ENCODE measurements at places on chromosomes 4 and X. TPM values are rescaled to one million over a fixed set of nuclear protein-coding genes. Genes with fewer than 3 reads are reported as not detected.
A peak's percentile ranks its signal among the peaks of the same experiment; 100 is the strongest.

Gene PPEF2
- not detected for total RNA-seq

Gene COX7B
- total RNA-seq = 174 TPM

DNA sequence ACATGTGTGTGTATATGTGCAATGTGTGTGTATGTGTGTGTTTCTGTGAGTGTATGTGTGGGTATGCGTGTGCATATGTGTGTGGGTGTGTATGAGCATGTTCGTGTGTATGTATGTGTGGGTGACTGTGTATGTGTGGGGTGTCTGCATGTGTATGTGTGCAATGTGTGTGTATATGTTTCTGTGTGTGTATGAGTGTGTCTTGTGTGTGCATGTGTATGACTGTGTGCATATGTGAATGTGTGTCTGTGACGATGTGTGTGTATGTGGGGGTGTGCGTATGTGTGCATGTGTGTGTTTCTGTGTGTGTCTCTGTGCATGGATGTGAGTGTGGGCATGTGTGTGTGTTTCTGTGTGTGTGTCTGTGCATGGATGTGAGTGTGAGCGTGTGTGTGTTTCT, 4.2 kb upstream of the ATP2B3 start:
- no peak for DNase-seq
- H3K4me1 ChIP-seq = no peaks in the 10 kb centered on the region
- no peak overlapping the region for H3K27ac ChIP-seq

- no peak within 1 kb of the TSS for H3K27ac ChIP-seq
- no peaks in the 10 kb centered on the region for H3K27me3 ChIP-seq
- H3K4me1 ChIP-seq = no peaks in the 10 kb centered on the region
- peak; percentile 64 for DNase-seq
- peak within 1 kb of the TSS; percentile 53 for H3K4me3 ChIP-seq
Observed at GRCh38 chrX:84187533-84188319, at the start of gene RPS6KA6. Gene RPS6KA6 (minus strand): TSS chrX:84188199. CDS start chrX:84187899, 300 bp downstream.

DNA sequence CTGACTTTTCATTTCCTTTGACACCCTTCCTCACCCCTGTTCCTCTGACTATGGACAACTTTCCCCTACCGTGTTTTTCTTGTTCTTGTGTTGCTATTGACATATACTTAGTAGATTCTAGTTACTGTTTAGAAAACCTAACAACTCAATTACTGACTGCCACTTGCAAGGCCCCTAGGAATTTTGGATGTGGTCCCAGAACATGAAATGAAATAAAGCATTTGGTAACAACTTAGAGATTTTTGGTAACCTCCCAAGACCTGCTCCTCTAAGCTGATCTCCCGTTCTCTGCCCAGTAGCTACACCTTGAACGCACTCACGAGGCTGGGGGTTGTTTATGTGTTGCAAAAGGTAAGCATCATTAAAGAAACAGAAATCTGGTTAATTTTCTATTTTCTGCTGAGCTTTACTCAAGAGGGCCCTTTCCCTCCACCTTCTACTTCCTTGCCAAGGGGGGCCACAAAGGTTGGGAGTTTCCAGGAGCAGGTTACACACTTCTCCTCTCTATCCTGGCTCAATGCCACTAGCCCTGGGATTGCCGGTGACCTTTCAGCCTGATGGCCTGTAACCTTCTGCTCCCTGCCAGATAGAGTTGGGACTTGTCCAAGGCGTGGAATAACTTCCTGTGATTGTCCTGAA, 20.5 kb downstream of the GAB3 start:
- peaks cover 81% of the 10 kb centered on the region for H3K4me1 ChIP-seq
- no peak for DNase-seq
- peak overlapping the region; percentile 82 for H3K27ac ChIP-seq
- H3K36me3 ChIP-seq = no peaks in the 10 kb centered on the region
- no peak overlapping the region for H3K4me3 ChIP-seq
- H3K27me3 ChIP-seq = no peaks in the 10 kb centered on the region

DNA sequence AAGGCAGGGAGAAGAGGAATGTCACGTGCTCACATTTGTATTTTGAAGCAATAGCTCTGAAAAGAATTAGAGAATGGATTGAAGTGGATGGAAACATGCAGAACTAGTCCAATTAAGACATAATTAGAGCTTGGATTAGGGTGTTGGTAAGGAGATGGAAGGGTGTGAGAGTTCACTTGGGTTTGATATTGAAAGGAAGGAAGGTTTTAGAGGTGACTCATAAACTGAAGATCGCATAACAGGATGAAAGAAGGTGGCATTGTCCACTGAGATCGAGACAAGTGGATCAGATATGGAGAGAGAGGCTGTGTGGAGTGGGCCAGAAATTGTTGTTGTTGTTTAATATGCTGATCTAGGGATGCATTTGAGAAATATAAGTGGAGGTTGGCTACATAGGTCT, 244.0 kb upstream of the SMIM31 start:
- H3K36me3 ChIP-seq = no peaks in the 10 kb centered on the region
- H3K4me3 ChIP-seq = no peak overlapping the region

GRCh38 chrX:39764441-39764914, 333.3 kb downstream of the BCOR start:
- no peak overlapping the region for H3K4me3 ChIP-seq
- H3K36me3 ChIP-seq = no peaks in the 10 kb centered on the region
- no peaks in the 10 kb centered on the region for H3K27me3 ChIP-seq
- peaks cover 2% of the 10 kb centered on the region for H3K4me1 ChIP-seq
- no peak overlapping the region for H3K27ac ChIP-seq

DNA sequence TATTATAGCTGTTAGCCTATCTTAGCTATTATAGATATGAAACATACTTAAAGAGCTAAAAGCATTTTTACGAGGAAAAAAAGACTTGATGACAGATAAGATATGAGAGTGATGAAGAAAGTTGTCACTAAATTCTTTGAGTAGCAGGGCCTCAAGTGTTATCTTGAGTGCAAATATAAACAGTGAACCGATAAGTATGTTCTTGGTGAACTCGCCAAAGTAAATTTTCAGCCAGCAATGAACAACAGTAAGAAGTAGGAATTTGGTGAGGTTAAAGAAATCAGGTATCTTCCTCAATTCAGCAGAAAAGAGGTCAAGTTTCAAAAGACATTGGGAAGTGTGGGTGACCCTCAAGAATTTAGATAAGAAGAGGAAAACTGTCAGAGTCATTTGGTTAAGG, 471.8 kb upstream of the FTHL17 start:
- no peaks in the 10 kb centered on the region for H3K27me3 ChIP-seq
- H3K4me3 ChIP-seq = no peak overlapping the region
- H3K27ac ChIP-seq = no peak overlapping the region
- DNase-seq = no peak
- H3K36me3 ChIP-seq = no peaks in the 10 kb centered on the region
- no peaks in the 10 kb centered on the region for H3K4me1 ChIP-seq

GRCh38 chr4:8533274-8533865, 46.8 kb upstream of the GPR78 start:
- H3K4me1 ChIP-seq = peaks cover 23% of the 10 kb centered on the region
- no peaks in the 10 kb centered on the region for H3K27me3 ChIP-seq
